Peyer's patch (tissue), 4 donors: ENCODE measurements at places on chromosomes 13 and 19. TPM values are rescaled to one million over a fixed set of nuclear protein-coding genes. Genes with fewer than 3 reads are reported as not detected.
A peak's percentile ranks its signal among the peaks of the same experiment; 100 is the strongest.

ERFL gene
- 0.94 TPM for total RNA-seq

DNA sequence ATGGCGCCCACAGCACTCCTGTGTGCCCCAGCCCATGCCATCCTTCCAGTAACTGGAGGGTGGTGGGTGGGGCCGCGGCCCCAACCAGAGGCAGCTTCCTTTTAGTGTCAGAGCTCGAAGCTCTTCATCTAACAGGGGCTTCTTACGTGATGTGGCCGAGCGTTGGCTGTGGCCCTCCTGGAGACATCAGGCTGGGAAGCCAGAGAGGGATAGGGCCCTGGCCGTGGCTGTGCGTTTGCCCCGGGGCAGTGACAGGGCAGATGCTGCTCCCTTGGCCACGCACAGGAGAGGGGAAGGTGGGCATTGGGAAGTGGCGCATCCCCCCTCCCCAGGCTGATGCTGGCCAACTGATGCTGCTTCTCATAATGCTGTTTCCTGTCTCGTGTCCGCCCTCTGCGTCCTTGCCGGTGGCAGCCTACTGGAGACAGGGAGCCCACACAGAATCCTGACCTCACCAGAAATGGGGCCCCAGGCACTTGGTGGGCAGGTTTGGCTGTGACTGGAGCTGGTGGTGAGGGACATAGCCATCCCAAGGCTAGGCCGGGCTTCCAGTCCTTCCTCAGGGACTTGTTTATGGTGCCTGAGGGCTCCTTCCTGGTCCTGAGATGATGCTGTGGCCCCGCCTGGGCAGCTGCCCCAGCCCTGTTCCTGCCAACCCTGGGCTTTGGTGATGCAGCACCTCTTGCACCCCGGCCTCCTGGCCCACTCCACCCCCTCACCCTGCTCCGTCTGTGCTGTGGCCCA lies 34.3 kb downstream of the ATP4B start:
- H3K27ac ChIP-seq = no peak overlapping the region
- H3K36me3 ChIP-seq = no peaks in the 10 kb centered on the region
- no peaks in the 10 kb centered on the region for H3K27me3 ChIP-seq
- no peaks in the 10 kb centered on the region for H3K4me1 ChIP-seq
- no peak for DNase-seq
- H3K4me3 ChIP-seq = no peak overlapping the region

DNA sequence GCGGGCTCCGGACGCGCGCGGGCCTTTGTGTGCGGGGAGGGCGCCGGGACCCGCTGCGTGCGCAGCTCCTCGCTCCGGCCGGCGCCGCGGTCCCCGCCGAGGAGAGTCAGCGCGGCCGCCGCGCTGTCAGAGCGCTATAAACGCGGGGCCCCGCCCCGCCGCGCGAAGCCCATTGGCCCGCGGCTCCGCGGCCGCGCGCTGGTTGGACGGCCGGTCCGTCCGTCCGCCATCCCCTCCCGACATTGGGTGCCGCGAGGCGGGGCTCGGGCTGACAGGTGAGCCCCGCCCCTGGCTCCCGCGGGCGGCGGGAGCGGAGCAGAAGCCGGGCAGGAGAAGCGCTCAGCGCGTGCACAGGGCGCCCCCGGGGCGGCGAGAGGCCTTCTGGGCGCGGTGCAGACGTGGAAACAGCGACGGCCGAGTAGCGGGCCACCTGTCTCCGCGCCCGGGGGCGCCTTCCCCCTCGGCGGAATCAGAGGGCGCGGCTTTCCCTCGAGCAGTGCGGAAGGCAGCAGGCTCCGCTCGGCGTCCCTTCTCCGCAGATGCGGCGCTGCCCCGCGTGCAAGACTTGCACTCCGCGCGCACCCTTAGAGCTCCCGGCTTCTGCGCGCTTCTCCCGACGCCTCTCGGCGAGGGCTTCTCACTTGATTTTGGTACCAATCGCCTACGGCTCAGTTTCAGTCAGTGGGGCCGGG lies at the start of gene EFNB2:
TSS of gene EFNB2 (minus strand) at position 111 of the 692 bp plus-strand sequence. CDS start 698 bp downstream, outside the sequence.
- DNase-seq = peak; percentile 95
- H3K36me3 ChIP-seq = no peaks in the 10 kb centered on the region
- peak within 1 kb of the TSS; percentile 88 for H3K4me3 ChIP-seq

DNA sequence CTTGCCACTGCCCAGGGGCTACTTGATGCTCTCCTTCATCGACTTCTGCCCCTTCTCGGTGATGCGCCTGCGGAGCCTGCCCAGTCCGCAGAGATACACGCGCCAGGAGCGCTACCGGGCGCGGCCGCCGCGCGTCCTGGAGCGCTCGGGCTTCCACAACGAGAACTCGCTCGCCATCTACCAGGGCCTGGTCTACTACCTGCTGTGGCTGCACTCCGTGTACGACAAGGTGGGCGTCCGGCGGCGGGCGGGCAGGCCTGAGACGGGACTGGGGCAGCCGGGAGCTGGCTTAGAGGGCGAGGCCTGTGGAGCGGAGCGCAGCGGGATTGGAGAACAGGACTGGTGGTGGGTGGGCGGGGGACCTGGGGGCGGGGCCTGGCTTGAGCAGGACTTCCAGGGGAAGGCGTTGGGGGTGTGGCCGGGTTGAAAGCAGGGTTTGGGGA lies 12.7 kb upstream of the PSMD8 start:
- H3K27me3 ChIP-seq = no peaks in the 10 kb centered on the region
- no peaks in the 10 kb centered on the region for H3K4me1 ChIP-seq
- DNase-seq = peak; percentile 72
- H3K27ac ChIP-seq = peak overlapping the region; percentile 62
- H3K4me3 ChIP-seq = peak overlapping the region; percentile 32
- no peaks in the 10 kb centered on the region for H3K36me3 ChIP-seq

DNA sequence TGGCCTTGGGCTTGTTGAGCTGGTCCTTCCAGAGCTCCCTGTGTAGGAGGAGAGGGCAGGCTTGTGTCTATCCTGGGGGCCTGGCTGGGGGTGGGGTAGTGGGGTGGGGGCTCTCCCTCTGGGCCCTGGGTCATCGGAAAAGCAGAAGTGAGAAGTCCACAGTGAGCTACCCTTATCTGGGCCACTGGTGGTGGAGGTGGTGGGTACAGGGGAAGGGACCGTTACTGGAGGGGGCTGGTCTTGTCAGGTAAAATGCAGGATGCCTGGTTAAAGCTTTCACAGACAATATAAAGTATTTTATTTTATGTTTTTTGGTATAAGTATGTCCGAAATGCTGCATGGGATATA lies 342 bp upstream of the SIGLEC10 start:
- peak overlapping the region; percentile 35 for H3K27ac ChIP-seq
- H3K36me3 ChIP-seq = no peaks in the 10 kb centered on the region
- H3K27me3 ChIP-seq = no peaks in the 10 kb centered on the region
- H3K4me3 ChIP-seq = peak overlapping the region; percentile 48
- H3K4me1 ChIP-seq = peaks cover 9% of the 10 kb centered on the region
- DNase-seq = no peak

DNA sequence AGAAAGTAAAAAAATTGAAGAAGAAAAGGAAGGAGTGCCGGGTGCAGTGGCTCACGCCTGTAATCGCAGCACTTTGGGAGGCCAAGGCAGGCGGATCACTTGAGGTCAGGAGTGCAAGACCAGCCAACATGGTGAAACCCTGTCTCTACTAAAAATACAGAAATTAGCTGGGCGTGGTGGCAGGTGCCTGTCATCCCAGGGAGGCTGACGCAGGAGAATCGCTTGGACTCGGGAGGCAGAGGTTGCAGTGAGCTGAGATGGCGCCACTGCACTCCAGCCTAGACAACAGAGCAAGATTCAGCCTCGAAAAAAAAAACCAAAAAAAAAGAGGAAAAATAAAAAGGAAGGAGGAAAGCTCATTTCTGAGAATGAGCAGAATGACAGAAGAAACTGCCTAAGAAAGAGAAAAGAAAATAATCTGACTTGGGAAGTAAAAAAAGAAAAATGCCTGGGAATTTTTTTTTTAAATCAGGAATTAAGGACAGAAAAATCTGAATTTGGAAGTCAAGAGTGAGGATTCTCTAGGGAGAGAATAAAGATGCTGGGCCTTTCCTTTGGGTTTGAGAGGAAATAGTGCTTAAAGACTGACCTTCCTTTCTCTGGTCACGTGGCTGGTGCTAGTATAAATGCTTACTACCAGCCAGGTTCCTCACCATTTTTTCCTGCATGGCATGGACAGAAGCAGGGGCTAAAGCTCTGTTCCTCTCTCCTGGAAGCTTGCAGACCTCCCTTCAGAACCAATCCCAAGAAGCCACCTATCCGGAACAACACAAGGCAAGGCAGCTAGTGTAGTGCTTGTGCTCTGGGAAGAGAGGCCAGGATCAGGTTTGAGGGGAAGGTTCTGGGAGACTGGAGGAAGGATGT lies at the start of gene FFAR2:
TSS of gene FFAR2 (plus strand) at position 652 of the 864 bp plus-strand sequence. CDS start 1,458 bp downstream, outside the sequence.
- H3K27me3 ChIP-seq = no peaks in the 10 kb centered on the region
- H3K4me3 ChIP-seq = no peak within 1 kb of the TSS
- DNase-seq = no peak
- H3K36me3 ChIP-seq = no peaks in the 10 kb centered on the region
